ENCODE measurements at places on chromosomes 5 and 9. TPM values are rescaled to one million over a fixed set of nuclear protein-coding genes. Genes with fewer than 3 reads are reported as not detected.
A peak's percentile ranks its signal among the peaks of the same experiment; 100 is the strongest.

GRCh38 chr5:28400076-28400475 is 1361.7 kb upstream of the CDH9 start:
- no peak for DNase-seq

GRCh38 chr5:156383510-156384265 is 56.7 kb downstream of the SGCD start:
- peak; percentile 24 for DNase-seq

GRCh38 chr5:124866355-124867136 is 120.1 kb upstream of the ZNF608 start:
- DNase-seq, result no peak

GRCh38 chr9:120985819-120986222 is 59.2 kb upstream of the TRAF1 start:
- no peak for DNase-seq

DNA sequence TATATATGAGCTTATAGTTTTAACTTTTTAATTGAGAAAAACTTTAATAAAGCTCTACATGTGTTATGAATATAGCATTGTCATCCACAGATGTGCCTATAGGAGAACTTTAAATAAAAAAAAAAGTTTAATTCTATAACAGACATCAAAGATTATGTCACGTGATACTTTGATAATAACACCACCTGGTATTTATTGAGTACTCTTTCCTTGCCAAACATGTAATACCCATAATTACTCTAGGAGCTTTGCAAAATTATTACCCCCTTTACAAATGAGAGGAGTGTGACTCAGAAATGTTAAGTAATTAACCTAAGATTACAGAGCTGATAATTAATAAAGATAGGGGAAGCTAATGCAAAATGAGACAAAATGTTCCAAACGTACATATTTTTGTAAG is 43.0 kb downstream of the ITGA2 start:
- DNase-seq, result no peak

DNA sequence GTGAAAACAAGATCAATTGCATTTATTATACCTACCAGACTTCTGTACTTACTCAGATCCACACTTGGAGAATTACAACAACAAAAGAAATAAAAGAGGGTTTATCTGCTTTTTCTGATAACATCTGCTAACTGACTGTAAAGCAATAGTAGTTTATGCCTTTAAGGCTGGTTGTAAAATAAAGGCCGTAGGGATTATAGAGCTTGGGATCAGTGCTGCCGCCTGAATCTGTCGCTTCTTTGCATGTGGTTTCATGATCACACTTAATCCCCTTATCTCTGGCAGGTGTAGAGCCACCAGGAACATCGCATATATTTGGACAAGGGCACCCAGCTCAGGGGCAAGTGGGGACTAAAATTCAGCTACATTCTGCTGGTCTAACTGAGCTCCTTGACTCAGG is 146.7 kb downstream of the CCDC192 start:
- DNase-seq, result no peak

Gene PAEP
- not detected for total RNA-seq

Gene JAKMIP2
- total RNA-seq, result not detected

Gene SPTAN1
- total RNA-seq, result 111 TPM

Gene IRGM
- not detected for total RNA-seq

Measured in MG63 (cell line).